ENCODE measurements at places on chromosomes 12 and 14.

DNA sequence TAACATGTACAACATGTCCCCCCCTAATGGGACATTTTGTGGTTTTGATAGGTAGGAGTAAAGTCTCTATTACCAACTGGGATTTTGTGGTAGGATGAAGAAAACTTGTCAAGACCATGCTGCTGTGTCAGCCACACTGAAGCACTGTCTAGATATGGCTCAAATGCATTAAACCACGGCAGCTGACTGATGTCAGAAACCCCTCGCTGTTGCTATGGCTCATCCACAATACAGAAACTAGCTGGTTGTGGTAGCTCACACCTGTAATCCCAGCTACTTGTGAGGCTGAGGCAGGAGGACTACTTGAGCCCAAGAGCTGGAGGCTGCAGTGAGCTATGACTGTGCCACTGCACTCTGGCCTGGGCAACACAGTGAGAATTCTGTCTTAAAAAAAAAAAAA lies 40.1 kb downstream of the PAPLN start:
- no peak for DNase-seq

DNA sequence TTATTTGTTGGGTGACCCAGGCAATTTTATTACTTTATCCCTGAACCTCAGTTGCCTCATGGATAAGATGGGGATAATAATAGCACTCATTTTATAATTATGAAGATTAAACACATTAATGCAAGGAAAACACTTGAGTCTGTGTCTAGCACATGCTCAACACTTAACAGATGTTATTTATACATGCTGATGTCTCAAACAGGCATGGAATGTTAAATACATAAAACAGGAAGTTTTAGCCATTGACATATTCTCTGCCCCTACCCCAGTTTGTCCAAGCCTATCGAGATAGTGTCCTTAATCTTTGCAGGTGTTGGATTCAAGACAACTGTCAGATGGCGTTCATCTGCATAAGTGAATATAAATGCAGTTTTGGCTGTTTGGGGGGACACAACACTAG lies 109.8 kb downstream of the SCAF11 start:
- no peak for DNase-seq

GRCh38 chr12:43284486-43285158 lies 267.4 kb downstream of the ADAMTS20 start:
- no peak for DNase-seq

- no peak for DNase-seq
Observed at GRCh38 chr12:86903159-86903558, 647.0 kb upstream of the MGAT4C start.

GRCh38 chr12:81502912-81503695 lies 256.0 kb downstream of the PPFIA2 start:
- no peak for DNase-seq

DNA sequence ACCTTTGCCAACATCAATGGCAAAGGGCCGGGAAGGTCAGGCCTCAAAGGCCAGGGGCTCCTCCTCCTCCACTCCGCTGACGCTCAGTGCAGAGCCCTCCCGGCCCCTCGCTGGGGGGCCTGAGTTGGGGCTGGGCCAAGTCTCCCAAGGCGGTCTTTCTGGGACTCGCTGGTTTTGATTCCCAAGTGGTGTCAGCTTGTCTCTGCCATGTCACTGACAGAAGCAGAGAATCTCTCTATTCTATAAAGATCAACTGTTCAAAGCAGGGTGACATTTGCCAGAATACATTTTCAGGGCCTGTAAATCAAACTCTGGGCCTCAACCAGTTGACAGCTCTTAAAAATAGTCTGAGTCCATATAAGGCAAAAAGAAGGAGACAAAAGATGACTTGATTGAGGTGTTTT lies 75.9 kb downstream of the CCDC88C start:
- no peak for DNase-seq
